NCI-H1930 (cell line): ENCODE measurements at places on chromosomes 2 and 18.

DNA sequence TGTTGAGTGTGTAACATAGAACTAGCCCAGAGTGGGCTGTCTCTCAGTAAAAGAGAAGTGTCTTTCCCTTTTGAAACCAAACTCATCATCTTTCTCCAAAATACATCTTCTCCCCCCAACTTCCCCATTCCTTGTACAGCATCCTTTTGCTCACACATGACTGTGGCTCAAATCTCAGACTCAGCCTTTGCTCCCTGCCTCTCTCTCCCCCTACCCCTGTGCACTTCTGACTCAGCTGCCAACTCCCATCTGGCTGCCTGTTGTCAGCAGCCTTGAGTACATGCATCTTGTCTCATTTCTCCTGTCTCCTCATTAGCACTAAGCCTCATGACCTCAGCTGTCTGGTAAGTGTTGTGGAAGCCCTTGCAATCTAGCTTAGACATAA, 18.1 kb upstream of the MGAT4A start:
- DNase-seq = no peak

DNA sequence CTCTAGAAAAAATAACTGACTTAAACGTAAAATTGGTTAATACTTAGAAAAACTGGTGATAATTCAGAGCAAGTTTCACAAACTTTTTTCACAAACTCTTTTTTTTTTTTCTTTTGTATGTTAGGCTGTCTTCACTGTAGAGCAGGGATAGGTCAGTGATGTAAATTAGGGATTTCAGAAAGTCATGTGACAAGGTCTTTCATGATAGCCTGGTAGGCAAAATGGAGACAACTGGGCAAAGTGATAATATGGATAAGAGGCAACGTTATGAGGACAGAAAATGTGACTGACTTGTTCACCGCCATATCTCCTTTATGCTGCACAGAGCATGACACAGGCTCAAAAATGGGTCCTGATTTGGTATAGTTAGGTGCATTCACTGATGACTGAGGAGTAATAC, 39.4 kb upstream of the BBS5 start:
- no peak for DNase-seq

DNA sequence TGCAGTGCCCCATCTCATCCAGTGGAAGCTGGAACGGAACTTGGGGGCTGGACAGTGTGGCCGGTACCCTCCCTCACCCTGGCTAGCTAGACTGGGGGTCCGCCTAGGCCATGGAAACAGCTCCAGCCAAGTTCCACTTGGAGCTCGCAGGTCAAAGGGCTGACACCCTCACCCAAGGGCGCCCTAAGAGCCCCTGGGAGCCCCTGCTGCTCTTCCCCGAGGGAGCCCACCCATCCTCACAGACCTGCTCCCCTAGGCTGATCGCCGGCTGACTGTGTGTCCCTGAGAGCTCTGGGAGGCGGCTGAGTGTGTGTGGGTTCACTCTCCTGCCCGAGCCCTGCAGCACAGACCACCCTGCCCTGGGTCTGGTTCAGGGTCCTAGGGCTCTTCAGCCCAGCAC, 118.2 kb upstream of the OTOS start:
- no peak for DNase-seq

- DNase-seq = no peak
These were observed 11.6 kb downstream of the TRAPPC8 start for GRCh38 chr18:31931163-31931885.

- no peak for DNase-seq
These were observed 346.6 kb upstream of the KCNH7 start for GRCh38 chr2:163185160-163185559.

- no peak for DNase-seq
These were observed 342.8 kb downstream of the DYSF start for GRCh38 chr2:71796174-71796593.

DNA sequence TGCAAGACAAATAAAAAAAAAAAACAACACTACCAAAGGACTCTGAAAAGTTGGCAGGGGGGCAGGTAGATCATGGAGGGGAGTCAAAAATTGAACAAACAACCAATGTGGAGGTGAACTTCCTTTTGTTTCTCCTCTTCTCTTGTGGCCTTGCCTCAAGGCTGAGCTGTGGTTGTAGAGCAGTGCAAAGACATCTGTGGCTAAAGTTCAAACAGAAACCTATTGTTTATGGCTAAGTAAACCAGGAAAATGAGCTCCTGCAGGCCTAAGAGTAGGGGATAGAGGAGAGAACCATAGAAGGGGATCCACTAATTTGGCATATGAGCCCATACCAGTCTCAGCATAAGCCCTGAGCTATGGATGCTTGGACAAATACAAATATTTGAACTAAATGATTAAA, 40.2 kb upstream of the EGR4 start:
- peak; percentile 81 for DNase-seq

- DNase-seq = no peak
These were observed 41.1 kb downstream of the THNSL2 start for GRCh38 chr2:88211003-88211808.

DNA sequence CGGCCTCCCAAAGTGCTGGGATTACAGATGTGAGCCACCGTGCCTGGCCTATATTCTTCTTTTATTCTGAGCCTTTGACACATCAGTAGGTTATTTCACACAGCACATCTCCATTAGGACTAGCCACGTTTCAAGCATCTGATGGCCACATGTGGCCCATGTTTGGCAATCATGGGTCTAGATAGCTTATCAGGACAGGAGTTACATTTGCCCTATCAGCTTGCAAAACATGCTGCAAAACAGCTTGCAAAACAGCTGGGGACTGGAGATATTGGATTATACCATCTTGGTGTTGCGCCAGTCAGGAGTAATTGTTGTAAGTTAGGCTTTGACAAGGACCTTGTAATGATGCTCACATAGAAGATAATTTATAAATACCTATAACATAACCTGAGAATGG, 94.9 kb downstream of the GBX2 start:
- no peak for DNase-seq

- DNase-seq = no peak
These were observed 231.1 kb upstream of the ZNF804A start for GRCh38 chr2:184367211-184367610.
